ENCODE measurements at places on chromosomes 12 and 14.
A peak's percentile ranks its signal among the peaks of the same experiment; 100 is the strongest.

- DNase-seq: no peak
Observed at GRCh38 chr12:38124247-38125012, 192.1 kb upstream of the ALG10B start.

- no peak for DNase-seq
Observed at GRCh38 chr14:65045006-65045405, 57.3 kb downstream of the MAX start.

- no peak for DNase-seq
Observed at GRCh38 chr14:106792543-106792942, 1266.2 kb downstream of the TMEM121 start.

GRCh38 chr12:1995205-1995896 is 8.9 kb downstream of the DCP1B start:
- no peak for DNase-seq

DNA sequence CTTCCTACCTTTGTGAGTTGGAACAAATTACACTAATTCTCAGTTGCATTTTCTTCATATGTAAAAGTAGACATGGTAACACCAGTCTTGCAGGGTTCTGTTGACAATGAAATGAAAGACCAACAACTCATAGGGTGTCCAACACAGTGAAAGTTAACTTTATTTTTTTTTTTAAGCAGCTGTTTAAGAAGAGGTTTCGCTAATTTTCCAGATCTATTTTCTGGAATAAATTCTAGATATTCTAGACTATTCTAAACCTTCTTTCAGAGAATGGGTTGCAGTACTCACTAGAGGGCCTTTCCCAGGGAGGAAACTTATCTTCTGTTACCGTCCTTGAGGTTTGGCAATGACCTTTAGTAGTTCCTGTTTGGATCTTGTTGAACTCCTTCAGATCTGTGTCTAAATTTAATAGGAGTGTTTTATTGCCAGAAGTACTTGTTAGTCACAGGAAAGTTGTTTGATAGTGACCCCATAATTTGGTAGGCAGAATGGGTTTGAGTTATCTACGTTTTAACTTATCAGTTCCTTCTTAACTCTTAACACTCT is 2.8 kb upstream of the ART4 start:
- no peak for DNase-seq

GRCh38 chr12:129532082-129532481 is 371.7 kb downstream of the TMEM132D start:
- no peak for DNase-seq

GRCh38 chr12:22380031-22380430 is 45.5 kb upstream of the ST8SIA1 start:
- DNase-seq: no peak

GRCh38 chr14:39472078-39472477 is 39.8 kb upstream of the FBXO33 start:
- no peak for DNase-seq

DNA sequence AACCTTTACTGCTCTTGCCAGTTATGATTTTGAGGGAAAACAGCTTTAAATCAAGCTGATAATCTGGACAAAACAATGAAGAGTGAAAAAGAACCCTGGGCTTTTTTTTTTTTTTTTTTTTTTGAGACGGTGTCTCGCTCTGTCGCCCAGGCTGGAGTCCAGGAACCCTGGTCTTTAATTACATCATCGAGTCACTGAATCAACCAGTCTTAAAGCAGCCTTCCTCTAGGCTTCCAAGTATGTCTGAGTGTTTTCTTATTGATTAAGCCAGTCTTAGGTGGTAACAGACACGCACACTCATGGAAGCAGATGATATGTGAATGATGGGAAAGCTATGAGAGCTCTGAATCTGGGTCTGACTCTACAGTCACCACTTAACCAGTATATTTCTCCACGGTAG is 5.9 kb upstream of the VCPKMT start:
- DNase-seq: no peak

GRCh38 chr12:78220811-78221210 is 390.1 kb downstream of the NAV3 start:
- no peak for DNase-seq

GRCh38 chr12:60263161-60263560 is 667.3 kb downstream of the SLC16A7 start:
- no peak for DNase-seq

DNA sequence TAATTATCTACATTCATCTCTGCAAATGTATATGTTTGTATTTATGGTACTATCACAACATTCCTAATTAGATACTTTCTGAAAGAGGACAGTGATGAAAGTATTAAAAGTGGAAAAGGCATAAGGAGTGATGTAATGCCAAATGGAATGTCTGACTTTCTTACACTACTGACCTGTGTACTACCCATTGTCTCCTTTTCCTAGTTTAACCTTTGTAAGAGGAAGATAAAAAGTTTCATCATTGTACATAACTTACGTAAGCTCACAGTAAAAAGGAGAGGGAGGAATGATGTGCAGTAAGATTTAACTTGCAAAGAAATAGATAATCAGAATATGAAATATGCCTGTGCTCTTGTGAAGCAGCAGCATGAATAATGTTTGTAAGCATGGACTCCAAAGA is 55.9 kb downstream of the SOX5 start:
- DNase-seq: no peak

- DNase-seq: no peak
Observed at GRCh38 chr12:114673169-114673833, 10.7 kb downstream of the TBX3 start.

GRCh38 chr12:121649819-121650353 is 19.6 kb downstream of the MORN3 start:
- no peak for DNase-seq

- DNase-seq: no peak
Observed at GRCh38 chr12:65305346-65305950, 27.0 kb downstream of the MSRB3 start.

DNA sequence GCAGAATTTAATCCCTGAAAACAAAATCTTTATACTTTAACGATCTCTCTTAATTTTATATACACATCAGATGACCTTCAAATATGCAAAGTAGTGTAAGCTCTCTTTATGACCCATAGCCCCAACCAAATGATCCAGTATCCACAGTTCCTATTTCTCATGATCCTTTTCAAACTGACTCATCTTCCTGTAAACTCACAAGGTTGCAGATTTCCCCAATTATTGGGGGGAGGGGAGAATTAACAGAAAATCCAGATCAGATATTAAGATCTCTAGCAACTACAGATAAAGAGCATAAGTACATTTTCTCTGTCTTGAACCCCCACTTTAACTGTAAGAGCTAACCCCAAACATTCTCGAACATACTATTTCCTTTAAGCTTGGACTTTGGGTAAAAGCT is 12.5 kb downstream of the GNS start:
- DNase-seq: no peak

DNA sequence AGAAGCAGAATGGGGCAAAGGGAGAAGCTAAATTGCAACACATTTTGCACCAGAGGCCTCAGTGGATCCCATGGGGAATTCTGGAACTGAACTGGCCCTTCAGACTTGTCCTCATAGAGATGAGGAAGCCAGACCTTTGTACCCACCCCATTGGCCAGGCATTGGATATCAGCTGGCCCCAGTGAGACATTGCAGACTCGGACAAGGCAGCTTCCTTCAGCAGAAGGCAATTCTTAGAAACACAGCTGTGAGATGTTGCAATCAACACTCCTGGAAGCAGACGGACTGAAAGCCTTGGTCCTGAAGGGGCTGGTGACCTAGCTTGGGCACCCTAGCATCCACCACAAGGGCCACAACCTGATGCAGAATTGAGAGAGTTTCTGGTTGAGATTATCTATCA is 218.1 kb downstream of the MSRB3 start:
- no peak for DNase-seq

- no peak for DNase-seq
Observed at GRCh38 chr14:105071326-105071725, 6.1 kb upstream of the GPR132 start.

DNA sequence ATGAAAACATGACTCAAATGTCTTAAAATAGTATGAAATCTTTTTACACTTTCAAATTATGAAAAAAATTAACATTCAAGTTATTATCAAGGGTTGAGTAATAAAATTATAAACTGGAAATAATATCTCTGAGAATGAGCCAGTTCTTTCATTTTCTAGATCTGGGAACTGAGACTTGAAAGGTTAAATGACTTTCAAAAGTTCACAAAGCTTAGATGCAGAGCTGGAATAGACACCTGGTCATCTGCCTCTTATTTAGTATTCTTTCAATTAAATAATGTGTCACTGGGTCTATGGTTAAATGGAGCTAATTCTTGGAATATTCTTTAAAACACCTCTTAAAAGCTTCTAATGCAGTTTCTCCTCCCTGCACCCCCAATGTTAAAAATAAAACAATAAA is 86.6 kb downstream of the CDK17 start:
- DNase-seq: no peak

GRCh38 chr12:51591016-51591901 is at the start of gene SCN8A:
TSS of gene SCN8A (plus strand) at chr12:51591233. CDS start at chr12:51662818, 71,585 bp downstream.
- DNase-seq: peak; percentile 23

- no peak for DNase-seq
Observed at GRCh38 chr14:89374908-89375307, 42.1 kb downstream of the FOXN3 start.

- DNase-seq: no peak
Observed at GRCh38 chr12:124739953-124740561, 123.6 kb downstream of the SCARB1 start.

- no peak for DNase-seq
Observed at GRCh38 chr12:11832093-11832492, 182.6 kb downstream of the ETV6 start.

- no peak for DNase-seq
Observed at GRCh38 chr12:132045751-132046150, 96.0 kb downstream of the EP400 start.

- DNase-seq: no peak
Observed at GRCh38 chr12:44663291-44663690, 212.8 kb downstream of the NELL2 start.

DNA sequence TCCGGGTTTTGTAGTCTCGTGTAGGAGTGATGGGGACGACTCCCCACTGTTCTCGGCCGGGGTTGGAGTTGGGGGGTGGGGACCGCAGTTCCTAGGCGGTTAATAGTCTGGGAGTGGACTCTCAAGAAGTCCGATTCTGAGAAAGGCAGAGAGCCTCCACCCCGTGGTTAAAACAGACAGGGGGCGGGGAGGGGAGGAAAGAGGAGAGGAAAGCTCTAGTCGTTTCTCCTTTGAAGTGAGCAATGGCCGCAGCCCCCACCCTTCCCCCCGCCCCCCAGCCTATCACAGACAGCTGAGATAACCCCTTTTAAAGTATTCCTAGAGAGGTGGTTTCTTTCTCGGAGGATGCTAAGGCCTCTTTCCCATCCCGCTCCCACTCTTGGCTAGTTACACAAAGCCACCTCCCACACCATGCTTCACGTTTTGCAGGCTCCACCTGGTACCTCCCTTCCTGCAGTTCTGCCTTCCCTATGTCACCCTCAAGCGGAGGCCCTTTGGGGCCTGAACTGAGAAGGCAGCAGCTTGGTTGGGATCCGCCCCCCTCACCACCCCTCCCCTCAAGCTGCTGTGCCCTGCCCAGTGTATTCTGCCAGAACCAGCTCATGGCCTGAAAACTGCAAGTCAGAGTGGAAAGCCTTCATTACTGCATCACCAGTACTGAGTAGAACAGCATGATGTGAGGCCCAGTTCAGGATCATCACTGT is 853 bp downstream of the USP5 start:
- DNase-seq: peak; percentile 24

DNA sequence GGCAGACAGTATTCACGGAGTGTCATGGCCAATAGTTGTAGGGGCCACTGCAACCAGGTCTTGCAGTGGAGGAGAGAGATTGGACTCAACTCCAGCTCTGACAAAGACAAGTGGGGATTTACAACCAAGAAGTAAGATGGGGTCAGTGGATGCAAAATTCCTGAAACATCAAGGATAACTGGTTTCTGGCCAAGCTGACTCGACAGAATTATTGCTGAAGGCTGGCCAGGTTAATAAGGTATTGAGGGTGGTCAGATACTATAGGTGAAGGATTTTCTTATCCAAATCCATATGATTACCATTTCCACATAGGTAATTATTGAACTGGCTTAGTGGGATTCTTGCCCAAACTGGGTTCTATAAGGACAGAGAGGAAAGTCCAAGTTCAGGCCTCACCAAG is 64.9 kb upstream of the FOXG1 start:
- DNase-seq: no peak

All from effector memory CD4-positive, alpha-beta T cell (primary cell).